Left lobe of liver (tissue), 2 donors: ENCODE measurements at places on chromosomes 2 and 18.

- no peak for DNase-seq
Observed at GRCh38 chr18:44320619-44321460, 359.8 kb upstream of the SETBP1 start.

GRCh38 chr18:74512321-74513053 lies 16.3 kb downstream of the CNDP2 start:
- DNase-seq, result peak; percentile 41

DNA sequence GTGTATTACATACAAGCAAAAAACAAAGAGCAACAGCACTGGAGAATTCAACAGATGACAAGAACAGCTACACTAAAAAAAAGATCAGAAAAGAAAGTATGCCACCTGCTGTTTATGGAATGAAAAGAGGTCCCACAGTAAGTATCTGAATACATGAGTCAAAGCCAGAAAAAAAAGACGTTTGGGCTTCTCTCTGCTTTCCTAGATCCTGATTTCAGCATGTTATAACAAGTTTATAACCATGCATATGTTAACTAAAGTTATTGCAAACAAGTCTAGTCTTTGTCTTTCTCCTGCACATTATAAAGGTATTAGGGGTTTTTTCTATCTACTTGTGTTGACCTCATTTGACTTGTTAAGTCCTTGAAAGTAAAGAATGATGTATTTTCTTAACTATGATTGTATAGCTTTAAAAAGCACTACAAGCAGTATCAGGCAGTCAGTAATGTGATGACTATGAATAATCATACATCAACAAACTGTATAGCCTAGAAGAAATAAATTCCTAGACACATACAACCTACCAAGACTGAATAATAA lies 108.5 kb upstream of the COL5A2 start:
- no peak for DNase-seq

- DNase-seq, result no peak
Observed at GRCh38 chr2:11896386-11896785, 150.0 kb downstream of the LPIN1 start.

GRCh38 chr2:14355102-14355501 lies 277.4 kb upstream of the LRATD1 start:
- no peak for DNase-seq

DNA sequence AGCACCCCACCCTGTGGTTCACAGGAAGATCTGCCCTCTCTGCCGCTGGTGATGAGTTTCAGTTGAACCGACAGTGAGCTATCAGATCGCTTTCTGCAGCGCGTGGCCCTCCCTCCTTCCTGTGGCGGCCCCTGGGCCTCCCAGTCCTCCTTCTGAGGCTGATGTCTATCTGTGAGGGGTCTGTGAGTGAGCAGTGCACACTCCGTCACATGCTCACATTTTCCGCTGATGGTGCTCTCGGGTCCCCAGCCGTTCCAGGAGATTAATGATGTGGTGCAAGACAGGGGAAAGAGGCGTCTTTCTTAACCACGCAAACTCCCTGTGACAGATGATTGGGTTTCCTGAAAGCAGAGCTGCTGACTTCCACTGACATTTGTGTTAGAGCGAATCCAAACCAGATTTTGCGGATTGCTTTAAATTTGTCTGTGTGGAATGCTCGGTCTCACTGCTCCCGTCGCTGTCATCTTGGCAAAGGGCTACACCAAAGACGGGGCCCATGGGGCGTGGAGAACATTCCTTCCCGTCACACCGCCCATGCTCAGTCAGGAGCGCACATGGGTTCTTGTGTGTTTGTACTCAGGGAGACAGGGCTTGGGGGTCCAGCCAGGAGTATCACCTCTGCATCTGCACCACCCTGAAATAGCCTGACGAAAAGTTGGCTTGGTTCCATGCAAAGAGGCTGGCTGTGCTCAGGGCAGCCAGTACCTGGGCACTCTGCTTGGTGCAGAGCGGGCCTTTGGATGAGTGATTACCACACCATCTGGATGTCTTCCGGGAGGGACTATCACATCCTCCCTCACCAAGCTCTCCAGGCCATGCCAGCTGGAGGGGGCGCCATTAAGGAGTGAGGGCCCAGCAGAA lies 154.7 kb upstream of the HS6ST1 start:
- no peak for DNase-seq

- no peak for DNase-seq
Observed at GRCh38 chr2:151918308-151918707, 90.1 kb upstream of the ARL5A start.
